ENCODE measurements at places on chromosomes 13 and 19.

DNA sequence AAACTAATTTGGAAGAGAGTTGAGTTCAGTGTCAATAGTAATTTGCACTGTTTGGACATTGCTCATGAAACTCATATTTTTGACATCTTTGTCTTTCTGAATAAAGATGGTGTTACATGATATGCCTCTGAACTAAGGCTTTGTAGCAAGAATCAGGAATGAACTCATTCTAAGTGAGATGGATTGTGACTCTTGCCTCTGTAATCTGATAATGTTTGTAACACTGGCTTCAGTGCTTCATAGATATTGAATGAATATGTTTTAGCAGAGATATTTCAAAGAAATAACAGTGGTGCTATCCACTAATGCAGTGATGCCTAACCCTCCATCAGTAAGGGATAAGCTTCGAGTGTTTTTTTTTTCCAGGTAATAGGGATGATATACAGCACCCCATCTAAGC lies 32.9 kb downstream of the TEX26 start:
- no peak for DNase-seq

- DNase-seq, result no peak
Observed at GRCh38 chr19:14102756-14103155, 12.2 kb upstream of the SAMD1 start.

- no peak for DNase-seq
Observed at GRCh38 chr19:46610413-46610775, 9.3 kb downstream of the CALM3 start.

DNA sequence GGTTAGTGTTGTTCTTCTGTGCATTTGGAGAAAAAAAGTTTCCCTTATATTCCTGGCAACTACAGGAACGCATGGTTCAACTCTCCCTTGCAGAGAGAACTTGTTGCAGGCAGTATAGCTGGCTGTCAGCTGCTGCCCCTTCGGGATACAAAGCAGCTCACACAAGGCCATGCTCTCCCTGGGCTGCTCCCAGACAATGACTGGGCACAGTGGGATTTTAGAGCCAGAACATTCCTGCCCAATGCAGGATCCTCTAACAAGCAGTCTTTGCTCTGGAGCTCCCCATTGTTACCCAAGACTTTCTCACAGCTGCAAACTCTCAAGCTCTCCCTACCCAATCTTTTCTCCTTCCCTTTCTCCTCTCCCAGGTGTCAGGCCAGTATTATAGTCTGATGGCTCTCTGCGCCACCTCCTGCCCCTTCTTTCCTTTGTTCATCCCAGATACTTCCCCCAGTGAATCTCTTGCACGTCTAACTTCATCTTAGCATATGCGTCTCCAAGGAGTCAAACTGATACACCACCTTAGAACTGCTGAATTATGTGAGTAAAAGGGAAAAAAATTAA lies 27.5 kb upstream of the SERPINE3 start:
- no peak for DNase-seq

GRCh38 chr13:32381539-32381938 lies 46.4 kb downstream of the N4BP2L1 start:
- peak; percentile 69 for DNase-seq

GRCh38 chr13:95499811-95500712 lies 52.5 kb upstream of the CLDN10 start:
- no peak for DNase-seq

DNA sequence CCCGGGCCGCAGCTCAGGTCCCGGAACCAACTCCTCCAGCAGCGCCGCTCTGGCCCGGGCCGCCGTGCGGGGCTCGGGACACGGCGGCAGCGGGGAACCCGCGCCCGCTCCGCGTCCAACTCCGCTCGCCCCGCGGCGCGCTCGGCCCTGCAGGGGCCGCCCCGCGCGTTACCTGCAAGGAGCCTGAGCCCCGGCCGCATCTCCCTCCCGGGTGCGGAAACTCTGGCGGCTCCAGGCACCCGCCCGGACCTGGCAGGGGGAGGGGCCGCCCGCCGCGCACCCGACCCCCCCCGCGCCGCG lies at the start of gene TMTC4:
TSS of gene TMTC4 (minus strand) at position 224 of the 300 bp plus-strand sequence. CDS start 4,433 bp downstream, outside the sequence.
- DNase-seq, result no peak

DNA sequence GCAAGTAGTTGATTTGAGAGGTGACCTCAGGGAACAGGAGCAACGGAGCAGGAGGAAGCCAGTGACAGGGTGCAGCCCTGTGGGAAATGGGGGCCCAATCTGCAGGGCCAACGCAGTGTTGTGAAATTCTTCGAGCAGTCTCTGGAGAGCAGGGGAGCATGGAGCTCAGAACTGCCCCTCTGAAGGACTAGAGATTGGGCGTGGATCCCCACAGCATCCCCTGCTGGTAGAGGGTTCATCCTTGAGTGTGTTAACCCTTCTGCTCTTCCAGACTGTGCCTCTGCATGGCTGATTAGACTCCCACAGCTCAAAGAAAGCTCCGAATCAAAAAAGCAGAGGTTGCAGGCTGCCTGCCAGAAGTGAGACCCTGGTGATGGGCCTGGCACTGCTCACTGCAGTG lies 77.9 kb upstream of the UQCRFS1 start:
- no peak for DNase-seq

DNA sequence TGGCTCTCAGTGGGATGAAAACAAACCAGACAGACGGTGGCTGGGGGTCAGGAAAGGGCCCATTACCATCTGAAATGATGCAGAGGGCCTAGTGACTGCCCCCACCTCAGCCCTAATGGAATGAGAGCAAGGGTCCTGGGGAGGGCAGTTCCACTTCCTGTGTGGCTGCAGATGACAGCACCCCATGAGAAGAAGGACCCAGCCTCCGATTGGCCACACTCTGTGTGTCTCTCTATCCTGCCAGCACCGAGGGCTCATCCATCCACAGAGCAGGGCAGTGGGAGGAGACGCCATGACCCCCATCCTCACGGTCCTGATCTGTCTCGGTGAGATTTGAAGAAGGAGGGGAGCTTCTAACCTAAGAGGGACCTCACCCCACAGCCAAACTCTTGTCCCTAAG lies 498 bp downstream of the LILRB1 start:
- DNase-seq, result no peak

DNA sequence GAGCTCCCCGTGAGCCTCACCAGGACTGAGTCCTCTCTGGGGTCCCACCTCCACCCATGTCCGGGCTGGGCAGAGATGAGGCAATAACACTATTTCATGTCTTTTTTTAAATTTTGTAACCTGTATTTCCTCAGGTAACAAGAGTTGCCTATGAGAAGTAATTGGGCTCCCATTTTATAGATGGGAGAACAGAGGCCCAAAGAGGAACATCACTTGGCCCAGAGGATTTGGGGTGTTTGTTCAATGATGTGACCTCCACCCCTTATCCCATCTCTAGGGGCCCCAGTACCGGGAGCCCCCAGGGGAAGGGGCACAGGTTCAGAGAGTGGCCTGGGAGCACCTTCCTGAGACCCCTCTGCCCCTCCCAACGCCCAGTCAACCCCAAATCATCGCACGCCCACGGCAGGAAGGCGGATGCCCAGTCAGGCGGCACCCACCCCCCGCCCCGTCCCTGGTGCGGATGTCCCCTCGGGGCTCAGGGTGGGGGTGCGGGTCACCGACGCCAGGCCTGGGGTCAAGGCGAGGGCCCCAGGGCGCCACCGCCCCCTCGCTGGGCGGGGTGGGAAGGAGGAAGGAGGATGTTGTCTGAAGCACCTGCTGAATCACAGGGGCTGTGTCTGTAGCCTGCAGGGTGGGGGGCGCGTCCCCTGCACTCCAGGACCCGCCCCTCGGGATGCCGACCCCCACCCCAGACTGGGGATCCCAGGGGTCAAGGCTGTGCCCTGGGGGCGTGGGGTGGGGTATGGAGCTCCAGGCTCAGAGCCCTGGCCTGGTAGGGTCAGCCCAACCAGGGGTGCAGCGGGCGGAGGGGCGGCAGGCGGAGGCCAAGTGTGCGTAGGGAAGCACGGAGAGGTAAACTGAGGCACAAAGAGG lies 9.0 kb upstream of the CIRBP start:
- no peak for DNase-seq

DNA sequence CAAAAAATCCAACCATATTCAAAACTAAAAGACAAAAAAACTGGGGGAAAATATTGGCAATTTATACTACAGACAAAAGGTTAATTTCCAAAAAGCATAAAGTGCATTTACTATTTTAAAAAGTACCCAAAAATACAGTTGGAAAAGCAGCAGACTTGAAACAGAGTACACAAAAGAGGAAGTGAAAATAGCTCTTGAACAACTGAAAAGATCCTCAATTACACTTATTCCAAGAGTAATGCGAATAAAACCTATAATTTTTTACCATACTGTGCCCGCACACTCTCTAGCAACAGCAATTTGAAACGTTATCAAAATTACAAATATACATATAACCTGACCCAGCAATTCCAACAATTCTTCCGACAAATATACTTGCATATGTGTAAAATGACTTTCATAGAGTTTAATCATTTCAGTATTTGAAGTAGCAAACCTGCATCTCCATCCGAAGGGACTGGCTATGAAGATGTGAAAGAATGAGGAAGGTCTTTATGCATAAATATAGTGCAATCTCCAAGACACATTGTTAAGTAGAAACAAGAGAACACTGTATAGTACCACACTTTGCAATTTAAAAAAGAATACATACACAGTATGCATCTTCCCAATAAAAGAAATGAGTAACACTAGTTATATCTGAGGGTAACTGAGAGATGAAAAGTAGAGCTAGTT lies 25.4 kb downstream of the ALG5 start:
- DNase-seq, result no peak

GRCh38 chr19:29842471-29843179 lies 30.8 kb downstream of the CCNE1 start:
- no peak for DNase-seq

DNA sequence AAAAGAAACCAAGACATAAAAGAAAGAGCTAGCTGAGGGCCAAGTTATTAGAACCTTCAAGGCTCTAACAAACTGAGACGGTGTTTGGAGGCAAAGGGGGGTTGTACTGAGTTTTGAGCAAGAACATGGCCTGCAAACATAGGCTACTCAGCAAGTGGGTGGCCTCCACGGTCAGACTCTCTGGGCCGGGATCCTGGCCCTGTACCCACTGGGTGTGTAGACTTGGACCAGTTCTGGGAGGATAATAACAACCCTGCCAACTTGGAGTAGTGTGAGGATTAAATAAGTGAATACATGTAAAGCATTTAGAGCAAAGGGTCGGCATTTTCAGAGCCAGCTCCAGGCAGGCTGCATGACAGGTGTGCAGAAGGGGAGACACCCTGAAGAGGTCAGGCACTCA lies 56.1 kb upstream of the TNFRSF19 start:
- DNase-seq, result no peak

DNA sequence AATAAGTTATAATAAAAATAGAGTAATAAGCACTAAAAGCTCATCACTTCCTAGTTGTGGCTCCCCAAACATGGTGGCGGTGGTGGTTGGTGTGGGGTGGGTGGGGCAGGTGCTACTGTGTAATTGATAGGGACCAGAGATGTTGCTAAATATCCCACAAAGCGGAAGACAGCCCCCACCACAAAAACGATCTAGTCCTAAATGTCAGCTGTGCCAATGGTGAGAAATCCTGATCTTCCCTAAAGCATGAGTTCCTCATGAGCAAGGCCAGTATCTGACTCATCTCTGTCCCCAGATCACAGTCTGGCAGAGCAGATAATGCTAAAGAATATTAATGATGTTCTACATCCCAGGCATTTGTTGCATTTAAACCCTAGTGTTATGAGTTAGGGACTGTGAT lies 1.9 kb upstream of the EDDM13 start:
- DNase-seq, result no peak

DNA sequence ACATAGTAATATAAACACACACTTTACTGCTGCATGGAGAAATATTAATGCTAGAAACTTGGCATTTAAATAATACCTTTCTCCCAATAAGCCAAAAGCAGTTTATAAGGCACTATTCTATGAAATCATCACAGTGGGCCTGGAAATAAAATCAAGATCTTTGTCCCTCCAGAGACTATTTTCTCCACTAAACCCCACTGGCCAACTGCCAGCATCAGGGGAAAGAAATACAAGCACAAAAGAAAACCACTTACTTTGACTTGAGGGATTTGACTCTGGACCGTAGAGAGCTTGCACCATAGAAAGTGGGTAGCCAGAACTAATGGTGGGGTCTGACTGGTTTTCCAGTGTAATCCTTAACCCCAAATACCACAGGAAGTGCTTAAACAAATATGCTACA lies 71.9 kb downstream of the DCLK1 start:
- no peak for DNase-seq

- DNase-seq, result no peak
Observed at GRCh38 chr19:58047672-58048071, 11.4 kb upstream of the ZNF135 start.

- DNase-seq, result no peak
Observed at GRCh38 chr19:50569938-50570540, 1.8 kb upstream of the LRRC4B start.

DNA sequence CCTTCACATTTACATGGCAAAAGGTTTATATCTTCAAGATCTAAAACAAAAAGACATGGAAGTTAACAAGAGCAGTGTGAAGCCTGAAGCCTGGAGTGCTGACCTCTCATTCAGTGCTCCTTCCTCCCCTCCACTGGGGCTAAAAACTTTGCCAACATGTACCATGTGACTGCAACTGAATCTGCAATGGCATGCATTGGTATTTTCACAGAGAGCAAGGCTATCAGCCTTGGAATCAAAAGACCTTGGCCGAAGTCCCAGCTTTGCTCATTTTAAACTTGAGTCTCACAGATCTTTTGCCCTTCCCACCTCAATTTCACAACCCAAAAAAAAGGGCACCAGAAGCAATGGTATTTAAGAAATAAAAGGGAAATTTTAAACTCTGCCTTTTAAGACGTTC lies 325.1 kb downstream of the DCT start:
- DNase-seq, result no peak

DNA sequence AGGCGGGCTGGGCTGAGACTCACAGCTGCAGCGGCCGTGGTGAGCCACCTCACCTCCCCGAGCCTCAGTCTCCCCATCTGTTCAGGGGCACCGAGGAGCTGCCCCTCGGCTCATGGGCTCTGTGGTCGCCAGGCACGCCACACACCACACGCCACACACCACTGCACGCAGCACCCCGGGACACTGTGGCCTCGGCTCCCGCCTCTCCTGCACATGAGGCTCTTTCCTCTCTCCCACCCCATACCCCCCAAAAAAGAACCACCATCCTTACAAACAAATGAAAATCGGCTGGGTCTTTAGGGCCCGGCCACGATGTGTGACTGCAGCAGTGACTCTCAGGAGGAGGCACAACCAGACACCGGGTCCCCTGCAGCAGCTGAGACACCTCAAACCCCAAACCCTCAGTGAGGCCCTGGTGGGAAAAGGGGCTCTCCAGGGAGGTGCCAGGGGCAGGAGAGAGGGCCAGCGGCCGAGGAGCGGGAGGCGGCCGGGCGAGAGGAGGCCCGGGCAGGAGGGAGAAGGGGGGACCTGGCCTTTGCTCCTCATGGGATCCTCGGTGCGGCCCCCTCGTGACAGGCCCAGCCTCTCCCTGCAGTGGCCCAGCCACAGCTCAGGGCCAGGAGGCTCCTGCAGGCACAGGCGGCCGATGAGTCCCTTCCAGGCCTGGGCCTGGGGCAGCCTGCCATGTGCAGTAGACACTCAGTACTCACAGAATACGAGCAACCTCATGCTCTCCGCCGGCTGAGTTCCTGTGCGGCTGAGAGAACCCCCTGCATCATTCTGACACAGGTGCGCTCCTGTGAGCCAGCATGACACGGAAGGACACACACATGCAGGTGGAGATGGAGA lies 66.3 kb downstream of the RASA3 start:
- DNase-seq, result no peak

Measured in NCI-H748 treated with DMSO at 0.1 percent for 48 hours (cell line).